ENCODE measurements at places on chromosomes 16 and 17.

DNA sequence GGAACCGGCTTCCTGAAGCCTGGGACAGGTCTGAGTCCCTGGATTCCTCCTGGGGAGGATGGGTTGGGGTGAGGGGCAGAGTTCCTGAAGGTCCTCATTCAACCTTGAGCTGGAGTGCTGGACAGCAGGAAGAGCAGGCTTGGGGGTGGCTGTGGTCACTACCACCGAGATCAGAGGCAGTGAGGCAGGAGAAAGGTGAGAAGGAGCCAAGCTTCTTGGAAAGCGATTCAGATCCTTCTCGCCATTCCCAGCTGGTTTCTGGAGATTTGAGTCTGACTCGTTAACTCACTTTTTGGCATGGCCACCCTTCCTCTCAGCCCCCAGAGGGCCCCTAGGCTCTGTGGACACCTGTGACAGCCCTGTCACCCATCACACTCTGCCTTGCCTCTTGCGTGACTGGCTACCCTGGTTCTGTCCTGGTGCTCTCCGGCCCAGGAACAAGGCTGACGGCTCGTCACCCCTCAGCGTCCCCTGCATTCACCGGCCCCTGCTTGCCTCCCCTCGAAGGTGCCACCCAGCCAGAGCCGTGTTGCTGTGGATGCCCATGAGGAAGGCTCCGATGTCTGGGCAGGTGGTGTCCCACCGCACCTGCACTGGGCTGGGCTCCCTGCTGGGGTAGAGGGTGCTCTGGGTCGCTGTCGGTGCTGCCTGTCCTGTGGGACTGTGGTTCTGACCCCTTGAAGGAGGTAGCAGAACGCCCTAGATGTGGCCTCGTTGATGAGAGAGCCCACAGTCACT lies 9.7 kb upstream of the TIMP2 start:
- no peak for DNase-seq

DNA sequence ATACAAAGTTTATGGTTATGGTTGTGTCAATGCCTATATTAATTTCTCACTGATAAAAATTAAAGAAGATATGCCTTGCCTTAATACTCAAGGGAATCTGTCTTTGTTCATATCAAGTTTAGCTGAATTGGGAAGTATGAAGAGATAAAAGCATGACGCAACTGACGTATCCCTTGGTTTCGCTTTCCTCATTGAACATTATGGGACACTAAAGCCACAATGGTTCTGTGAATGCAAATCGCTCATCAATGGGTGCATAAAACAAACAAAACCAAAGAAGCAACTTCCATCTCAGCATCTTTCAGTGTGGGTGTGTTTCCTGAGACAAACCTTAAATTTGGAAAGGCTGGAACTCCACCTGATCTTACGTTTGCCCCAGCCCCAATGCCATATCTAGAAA lies 108.2 kb downstream of the NPIPB5 start:
- DNase-seq, result no peak

DNA sequence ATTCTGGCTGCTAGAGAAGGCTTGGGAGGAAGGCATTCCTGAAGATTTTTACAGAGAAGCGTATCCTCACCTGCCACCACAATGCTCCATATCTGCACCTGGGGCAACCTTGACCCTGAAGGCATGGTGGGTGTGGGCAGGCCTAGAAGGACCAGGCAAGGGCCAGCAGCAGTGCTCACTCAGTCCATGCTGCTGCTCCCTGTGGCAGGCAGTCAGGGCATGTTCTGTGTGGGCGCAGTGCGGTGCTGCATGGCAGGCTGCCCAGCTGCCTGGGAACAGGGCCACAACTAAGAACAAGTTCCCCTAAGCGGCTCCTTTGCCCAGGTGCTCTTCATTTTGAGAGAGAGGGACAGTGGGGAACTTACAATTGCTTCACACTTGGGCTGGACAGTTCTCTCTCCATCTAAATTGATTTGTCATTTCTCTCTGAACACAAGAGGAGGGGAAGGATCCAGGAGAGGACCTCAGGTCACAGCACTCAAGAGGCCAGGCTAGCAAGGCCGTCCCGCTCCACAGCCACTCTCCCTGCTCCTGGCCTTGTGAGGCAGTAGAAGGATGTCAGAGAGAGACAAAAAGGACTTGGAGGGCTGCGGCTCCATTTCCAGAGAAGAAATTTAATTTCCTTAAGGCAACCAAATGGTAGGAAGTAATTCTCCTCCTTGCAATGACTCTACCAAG lies 158.8 kb downstream of the AATF start:
- no peak for DNase-seq

DNA sequence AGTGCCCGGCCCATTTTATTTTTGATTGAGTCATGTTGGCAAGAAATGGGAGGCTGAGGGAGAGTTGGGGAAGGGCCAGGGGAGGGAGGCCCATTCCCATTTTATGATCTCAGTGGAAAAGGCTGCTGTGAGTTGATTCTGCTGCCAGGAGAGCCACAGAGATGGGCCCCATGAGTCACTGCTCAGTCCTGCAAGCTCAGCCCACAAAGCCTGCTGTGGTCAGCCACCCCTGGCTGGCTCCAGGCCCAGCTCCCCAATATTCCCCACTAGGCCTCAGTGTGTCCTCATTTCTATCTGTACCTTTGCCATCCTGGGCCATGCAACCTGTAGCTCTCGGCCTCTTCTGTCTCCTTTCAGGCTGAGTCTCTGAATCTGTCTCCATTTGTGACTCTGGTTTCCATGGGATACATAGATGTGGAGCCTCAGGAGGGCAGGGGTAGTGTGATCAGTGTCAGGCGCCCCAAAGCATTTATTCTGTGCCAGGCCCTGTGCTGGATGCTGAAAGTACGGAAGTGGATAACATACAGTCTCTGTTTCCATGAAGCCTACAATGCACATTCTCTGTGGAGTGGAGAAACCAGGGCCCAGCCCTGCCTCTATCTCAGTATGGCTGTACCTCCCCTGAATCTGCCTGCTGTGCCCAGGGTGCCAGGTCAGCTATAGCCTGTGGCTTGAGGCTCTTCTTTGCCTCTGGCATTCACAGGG lies 1.9 kb upstream of the PLEKHG4 start:
- no peak for DNase-seq

GRCh38 chr17:36002631-36003030 lies 1.3 kb upstream of the CCL15 start:
- DNase-seq, result no peak

DNA sequence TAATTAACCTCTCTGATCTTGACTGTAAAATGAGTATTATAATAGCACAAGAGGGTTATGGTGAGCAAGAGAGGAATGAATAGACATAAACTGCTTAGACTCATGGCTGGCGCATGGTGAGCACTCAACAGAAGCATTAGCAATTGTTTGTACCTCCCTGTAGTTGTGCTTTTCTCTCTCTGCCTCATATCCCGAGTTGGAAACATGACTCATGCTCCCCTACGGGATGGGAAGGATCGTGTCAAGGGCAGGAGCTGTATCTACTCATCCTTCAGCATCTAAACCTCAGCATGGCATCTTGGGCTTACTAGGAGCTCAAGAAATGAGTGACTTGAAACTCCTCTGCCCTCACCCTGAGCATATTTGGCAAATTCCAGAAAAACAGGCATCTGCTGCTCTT lies 299.6 kb downstream of the MAP2K4 start:
- DNase-seq, result no peak

GRCh38 chr16:1696863-1697262 lies 9.1 kb upstream of the MAPK8IP3 start:
- no peak for DNase-seq

DNA sequence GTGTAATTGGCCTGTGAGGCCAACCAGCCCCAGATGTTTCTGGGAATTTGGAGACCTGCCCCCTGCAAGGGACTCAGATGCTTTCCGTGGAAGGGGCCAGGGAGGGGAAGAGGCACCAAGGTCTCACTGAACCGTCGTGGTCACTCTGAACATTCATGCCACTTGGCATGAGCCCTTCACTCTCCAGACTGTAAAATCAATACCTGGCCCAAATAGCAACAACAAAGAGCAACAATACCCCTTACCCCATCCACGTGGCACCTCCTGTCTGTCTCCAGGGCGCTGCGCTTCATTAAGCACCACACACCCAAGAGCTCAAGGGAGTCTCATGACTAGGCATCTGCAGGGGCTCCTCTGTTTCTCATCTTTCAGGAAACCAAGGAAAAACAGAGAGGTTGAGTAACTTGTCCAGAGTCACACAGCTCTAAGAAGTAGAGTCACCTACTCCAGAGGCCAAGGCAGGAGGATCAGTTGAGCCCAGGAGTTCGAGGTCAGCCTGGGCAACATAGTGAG lies 52.8 kb downstream of the SOCS1 start:
- no peak for DNase-seq

DNA sequence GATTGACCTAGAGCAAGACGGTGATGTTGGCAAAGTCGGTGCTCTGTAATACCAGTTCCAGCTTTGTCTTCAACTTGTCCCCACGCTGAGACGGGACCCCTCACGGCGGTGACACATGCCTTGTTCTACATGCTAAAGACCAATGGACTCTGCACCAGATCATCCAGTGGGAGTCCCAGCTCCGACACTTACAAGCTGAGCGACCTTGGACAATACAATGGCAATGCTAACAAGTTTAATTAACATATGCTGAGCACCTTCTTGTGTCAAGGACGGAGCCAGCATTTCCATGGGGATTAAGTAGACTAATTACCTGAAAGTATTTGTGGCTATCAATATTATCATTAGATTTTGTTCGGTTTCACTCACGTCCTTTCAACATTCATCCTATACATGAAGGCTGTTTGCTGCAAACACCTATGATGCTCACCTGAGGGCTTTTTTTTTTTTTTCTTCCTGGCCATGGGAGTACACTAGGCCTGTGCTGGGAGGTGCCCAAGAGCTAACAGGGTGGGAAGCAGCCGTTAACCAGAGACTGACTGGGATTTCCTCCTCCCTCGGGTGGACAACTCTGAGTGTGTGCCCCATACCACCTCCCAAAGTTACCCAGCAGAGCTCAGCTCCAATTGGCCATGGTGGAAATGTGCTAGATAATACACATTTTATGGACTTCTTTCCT lies 308.6 kb upstream of the ZFHX3 start:
- DNase-seq, result no peak

- DNase-seq, result peak; percentile 62
These were observed 37.7 kb downstream of the DUSP14 start for GRCh38 chr17:37527249-37527851.

DNA sequence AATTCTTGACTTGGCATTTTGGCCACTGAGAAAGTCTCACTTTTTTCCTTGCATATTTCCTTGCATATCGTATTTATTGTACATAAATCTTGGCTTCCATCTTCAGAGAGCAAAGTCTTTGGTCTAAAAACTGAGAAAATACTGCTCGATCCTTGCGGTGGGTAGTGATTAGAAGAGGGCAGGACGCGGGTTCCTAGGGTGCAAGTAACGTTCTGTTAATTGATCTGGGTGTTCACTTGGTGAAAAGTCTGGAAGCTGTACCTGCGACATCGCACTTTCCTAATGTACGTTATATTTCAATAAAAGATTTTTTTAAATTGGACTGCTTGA lies 758 bp upstream of the UBALD2 start:
- no peak for DNase-seq

DNA sequence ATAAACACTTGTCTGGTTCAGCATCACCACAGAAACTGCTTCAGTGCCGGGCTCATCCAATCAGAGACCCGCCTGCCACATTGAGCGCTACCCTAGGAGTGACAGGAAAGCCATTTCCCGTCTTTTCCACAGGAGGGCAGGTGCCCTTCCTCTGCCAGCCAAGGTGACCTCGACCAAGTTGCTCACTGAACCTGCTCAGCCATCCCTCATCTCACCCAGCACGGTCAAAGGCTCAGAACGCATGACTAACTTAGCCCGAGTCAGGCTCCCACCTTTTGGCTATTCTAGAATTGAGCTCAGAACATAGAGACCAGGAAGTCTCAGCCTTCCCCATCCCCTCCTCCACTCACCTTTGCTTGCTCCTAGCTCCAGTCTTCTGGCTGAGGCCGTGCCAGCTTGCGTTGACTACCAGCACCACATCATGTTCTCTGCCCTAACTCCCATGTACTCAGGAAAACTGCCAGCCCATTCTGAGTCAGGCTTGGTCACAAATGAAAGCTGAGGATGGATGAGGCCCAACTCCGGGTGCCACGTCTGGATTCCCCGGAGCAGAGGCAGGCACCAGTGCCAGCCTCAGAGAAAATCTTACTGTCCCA lies 15.6 kb downstream of the MRPS23 start:
- DNase-seq, result no peak

DNA sequence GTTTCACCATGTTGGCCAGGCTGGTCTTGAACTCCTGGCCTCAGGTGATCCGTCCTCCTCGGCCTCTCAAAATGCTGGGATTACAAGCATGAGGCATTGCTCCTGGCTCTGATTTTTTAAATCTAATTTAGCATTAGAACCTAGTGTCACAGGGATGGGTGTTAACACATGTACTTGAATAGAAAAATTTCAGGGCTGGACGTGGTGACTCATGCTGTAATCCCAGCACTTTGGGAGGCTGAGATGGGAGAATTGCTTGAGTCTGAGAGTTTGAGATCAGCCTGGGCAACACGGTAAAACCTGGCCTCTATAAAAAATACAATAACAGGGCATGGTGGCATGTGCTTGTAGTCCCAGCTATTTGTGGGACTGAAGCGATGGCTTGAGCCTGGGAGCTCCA lies 6.0 kb upstream of the RNF135 start:
- DNase-seq, result no peak

GRCh38 chr17:55437159-55437605 lies 15.5 kb upstream of the MMD start:
- no peak for DNase-seq

GRCh38 chr16:67805718-67806427 lies 487 bp downstream of the RANBP10 start:
- no peak for DNase-seq

DNA sequence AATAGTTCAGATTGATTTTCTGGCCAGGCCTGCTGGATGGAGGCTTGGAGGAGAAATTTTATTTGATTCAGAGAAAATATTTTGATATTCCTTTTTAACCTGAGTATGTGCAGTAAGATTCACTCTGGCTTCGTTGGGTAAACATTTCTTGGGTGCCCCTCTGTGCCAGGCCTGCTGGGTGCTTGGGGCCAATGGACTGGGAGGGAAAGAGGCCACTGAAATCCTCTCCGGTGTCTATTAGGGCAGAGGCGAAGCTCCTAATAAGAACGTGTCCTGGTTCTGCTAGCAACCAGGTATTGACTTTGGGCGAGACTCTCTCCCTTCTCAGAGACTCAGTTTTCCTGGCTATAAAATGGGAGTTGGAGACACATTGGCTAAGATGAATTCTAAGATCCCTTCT lies 122.5 kb downstream of the CYLD start:
- no peak for DNase-seq

DNA sequence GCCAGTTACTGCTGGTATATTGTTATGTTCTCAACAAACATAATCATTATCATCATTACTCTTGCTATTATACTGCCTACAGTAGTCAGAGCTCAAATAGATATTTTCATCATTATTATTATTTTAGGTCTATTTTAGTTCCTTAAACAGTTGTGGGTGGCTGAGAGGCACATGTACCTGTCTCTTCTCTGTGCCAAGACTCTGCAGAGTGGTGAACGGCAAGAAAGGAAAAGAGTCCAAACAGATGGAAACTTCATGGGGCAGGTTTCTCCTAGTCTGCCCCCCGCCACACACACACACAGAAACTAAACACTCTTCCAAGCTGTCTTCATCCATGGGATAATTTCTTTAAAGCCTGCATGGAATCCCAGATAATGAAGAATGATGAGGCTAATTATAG lies 77.7 kb upstream of the CLEC3A start:
- DNase-seq, result no peak

All from CD4-positive, alpha-beta T cell treated with Interleukin-17A for 1 hour (primary cell).